K562 (cell line): ENCODE measurements at places on chromosomes 3 and 15. TPM values are rescaled to one million over a fixed set of nuclear protein-coding genes. Genes with fewer than 3 reads are reported as not detected.

NOP10 gene
- 428 and 573 TPM in 2 replicates for polyA plus RNA-seq

TWF2 gene
- 59.4 and 61.9 TPM in 2 replicates for polyA plus RNA-seq

DNA sequence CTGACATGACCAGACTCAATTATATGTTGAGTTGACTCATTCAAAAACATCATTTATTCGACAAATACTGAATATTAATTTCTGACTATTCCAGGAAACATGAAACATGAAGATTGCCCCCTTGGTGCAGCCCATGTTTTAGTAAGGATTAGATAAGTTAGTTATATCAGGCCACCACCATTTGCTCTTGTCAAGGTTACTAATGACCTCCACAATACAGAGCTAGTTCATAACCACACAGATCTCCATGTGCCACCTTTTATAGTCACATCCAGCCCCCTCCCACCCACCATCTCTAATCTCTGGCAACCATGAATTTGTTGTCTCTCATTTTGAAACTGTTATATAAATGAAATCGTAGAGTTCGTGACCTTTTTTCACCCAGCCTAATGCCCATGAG, 15.7 kb downstream of the KLHL18 start:
- no peak overlapping the region for H3K4me3 ChIP-seq
- no peaks in the 10 kb centered on the region for H3K27me3 ChIP-seq
- H3K4me1 ChIP-seq: peaks cover 11% of the 10 kb centered on the region
- H3K27ac ChIP-seq: peak overlapping the region; percentile 7; the same call in 2 of the 3 replicates
- peaks cover 57% of the 10 kb centered on the region for H3K36me3 ChIP-seq

DNA sequence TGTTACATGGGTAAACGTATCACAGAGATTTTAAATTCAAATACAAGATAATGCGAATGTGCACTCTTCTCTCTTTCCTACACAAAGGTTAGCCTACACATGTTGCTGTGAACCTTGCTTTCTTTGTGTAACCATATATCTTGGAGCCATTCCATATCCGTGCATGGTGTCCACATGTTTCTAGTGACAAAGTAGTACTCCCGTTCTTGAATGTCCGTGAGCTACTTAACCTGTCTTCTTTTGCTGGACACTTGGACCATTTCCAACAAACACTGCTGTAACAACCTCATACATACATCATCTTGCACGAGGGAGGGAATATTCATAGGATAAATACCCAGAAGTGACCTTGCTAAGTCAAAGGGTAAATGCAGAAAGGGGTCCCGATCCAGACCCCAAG, 75.0 kb downstream of the STRIT1 start:
- no peaks in the 10 kb centered on the region for H3K36me3 ChIP-seq
- H3K27ac ChIP-seq: no peak overlapping the region
- H3K27me3 ChIP-seq: no peaks in the 10 kb centered on the region
- DNase-seq: no peak
- H3K4me1 ChIP-seq: no peaks in the 10 kb centered on the region
